ENCODE measurements at places on chromosomes 3 and 15.

DNA sequence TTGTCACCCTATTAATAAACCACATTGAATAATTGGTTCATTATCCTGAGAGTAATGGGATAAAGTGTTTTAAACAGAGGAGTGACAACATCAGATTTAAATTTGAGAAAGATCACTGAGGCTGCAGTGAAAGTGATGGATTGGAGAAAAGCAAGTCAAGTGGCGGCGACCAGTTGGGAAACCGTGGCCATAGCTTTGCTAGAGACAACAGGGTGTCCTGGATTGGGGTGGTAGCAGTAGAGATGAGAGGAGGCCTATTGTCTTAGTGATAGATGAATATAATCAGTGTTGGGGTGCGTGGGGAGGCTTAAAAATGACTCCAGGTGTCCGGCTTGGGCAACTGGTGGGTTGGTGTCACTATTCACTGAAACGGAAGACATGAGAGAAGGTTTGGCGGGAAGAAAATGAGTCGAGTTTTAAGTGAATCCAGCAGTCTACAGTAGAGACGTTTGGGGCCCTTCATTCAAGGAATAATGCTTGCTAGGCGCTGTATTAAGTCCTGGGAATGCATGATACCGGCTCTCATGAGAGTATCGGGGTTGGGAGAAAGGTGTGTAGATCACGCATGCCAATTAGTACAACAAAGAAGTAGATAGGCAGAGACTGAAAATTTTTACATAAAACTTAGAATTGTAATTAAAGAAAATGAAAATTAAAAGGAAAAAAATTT, 819 bp downstream of the NEK4 start:
- DNase-seq = no peak

- DNase-seq = no peak
These were observed 66.6 kb downstream of the CBLB start for GRCh38 chr3:105802118-105802706.

GRCh38 chr15:82802497-82802896, 3.4 kb downstream of the FSD2 start:
- DNase-seq = no peak

DNA sequence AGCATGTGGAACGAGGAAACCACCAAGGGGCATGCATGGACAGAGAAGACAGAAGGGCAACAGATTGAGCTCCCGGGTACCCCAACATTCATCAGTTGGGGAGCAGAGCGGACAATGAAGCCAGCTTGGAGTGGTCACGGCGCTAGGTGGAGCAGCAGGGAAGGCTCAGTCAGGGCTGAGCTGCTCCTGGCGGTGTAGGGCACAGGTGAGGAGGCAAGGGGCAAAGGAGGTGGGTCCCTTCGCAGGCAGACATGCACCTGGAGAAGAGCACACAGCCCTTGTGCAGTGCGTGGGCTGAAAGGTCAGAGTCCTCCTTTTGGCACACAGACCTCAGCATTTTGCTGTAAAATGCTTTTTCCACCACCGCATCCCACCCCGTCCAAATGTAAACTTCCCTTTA, 90.0 kb upstream of the SLC6A6 start:
- DNase-seq = no peak

GRCh38 chr3:187742351-187743171, 2.7 kb downstream of the BCL6 start:
- no peak for DNase-seq
